HAP-1 (cell line): ENCODE measurements at places on chromosomes 2 and 18.
A peak's percentile ranks its signal among the peaks of the same experiment; 100 is the strongest.

DNA sequence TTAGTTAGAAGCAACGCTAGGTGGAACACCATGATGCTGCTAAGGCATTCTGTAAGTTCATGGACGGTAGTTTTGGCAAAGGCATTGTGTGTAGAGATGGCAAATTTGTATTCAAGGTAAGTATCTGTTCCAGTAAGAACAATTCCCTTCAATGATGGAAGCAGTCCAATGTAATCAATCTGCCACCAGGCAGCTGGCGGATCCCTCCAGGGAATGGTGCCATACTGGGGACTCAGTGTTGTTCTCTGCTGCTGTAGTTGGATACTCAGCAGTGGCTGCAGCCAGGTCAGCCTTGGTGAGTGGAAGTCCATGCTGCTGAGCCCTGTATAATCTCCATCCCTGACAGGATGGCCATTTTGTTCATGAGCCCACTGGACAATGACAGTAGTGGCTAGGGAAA, 62.8 kb downstream of the ARL6IP6 start:
- no peak for DNase-seq

DNA sequence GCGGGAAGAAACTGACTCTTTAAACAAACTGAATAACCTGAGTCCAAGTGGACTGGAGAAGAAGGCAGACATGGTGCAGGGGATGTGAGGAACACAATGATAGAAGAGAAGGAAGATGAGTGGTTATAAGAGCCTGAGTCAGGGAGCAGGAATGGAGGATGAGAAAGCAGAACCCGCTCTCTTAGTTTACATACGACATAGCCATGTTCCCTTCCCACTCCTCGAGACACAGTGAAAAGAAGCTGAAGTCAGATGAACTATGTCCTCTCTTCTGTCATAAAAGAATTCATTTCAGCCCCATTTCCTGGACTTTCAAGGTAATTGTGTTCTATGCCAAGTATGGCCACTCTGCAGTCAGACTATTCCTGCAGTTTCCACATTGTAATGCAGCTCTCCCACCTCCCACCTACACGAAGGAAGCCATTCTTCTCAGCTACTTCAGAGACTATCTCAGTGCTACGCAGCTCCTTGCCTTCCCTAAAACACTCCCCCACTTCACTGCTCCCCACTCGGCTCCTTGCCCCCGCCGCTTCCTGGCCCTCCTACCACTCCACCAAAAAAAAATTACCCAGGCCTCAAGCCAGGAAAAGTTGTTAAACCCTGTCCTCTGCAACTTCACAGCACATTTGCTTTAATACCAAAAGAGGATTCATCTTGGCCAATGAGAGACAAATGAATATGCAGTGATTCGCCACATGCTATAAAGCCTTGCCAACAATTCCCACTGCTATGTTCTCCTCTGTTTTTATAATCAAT, 323.4 kb upstream of the EPHA4 start:
- no peak for DNase-seq

DNA sequence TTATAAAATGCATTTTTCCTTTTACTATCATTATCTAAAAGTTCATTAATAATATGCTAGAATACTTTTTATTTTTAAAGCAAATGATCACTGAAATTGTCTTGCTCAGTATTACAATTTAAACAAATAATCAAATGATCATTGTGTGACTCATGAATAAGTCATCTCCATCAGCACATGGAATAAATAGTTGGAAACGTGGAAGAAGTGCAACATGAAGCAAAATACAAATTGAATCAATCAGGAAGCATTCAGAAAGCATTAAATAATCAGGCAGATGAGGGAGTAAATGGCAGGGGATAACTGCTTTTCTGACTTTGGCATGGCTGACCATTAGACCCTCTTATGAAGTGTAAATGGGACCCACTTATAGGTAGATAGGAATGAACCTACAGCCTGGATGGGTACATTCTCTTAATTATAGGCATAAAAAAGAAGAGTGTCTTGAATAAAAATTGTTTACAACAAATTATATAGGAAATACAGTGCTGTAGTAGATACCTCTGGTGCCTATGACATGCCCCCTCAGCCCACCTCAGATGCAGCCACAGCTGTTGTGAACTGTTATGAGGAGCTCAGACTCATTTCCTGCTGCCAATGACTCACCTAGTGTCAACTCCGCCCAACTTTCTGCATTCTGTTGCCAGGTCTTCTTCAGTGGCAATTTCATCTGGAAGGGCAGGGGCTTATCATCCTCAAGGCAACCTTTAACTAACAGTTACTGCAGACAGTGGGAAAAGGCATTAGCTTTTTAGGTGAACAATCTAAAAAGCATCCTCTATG, 936.0 kb downstream of the TRIB2 start:
- DNase-seq = no peak

DNA sequence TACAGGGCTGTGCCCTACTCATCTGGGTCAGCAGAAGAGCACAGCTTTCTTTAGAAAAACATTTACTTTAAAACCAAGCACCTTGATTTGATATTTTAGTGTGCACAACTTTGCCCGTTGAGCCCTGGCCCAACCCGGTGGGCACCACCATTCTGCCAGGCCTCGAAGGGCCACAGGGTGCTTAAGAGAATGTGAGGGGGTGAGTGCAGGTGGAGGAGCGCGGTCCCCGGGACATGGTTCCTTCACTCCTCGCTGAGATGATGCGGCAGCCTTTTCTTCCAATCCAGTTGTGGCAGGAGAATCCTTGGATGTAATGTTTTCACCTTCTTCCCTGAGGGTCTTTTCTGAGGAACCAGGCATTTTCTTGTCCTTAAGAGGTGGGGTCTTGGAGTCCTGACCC, 119.0 kb downstream of the RPIA start:
- no peak for DNase-seq

DNA sequence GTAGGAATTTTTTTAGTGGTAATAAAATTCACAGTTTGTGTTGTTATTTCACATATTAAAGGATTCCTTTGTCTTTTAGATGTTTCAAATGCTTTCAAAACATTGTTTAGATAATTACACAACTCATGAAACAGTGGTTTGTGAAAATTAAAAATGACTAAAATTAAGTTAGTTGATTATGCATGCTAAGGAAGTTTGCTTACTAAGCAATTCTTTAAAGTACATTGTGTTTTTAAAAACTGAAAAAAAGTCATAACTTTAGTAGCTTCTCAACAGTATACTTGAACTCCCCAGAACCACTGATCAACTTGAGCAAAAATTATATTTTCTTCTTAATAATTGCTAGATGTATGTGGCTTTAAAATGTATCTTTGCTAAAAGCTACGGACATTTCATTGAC, 298.4 kb upstream of the MC4R start:
- DNase-seq = no peak

DNA sequence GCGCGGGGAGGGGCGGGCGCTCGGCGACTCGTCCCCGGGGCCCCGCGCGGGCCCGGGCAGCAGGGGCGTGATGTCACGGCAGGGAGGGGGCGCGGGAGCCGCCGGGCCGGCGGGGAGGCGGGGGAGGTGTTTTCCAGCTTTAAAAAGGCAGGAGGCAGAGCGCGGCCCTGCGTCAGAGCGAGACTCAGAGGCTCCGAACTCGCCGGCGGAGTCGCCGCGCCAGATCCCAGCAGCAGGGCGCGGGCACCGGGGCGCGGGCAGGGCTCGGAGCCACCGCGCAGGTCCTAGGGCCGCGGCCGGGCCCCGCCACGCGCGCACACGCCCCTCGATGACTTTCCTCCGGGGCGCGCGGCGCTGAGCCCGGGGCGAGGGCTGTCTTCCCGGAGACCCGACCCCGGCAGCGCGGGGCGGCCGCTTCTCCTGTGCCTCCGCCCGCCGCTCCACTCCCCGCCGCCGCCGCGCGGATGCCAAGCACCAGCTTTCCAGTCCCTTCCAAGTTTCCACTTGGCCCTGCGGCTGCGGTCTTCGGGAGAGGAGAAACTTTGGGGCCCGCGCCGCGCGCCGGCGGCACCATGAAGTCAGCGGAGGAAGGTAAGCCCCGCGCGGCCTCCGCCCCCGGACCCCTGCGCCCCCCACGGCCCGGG, at the start of gene NFATC1:
Gene NFATC1, plus strand, starts transcription at position 170 of the 644 bp plus-strand sequence. Its CDS starts 295 bp downstream, at position 465.
- peak; percentile 91 for DNase-seq

- DNase-seq = no peak
These were observed 144.8 kb downstream of the RNF152 start for GRCh38 chr18:61748004-61748403.

DNA sequence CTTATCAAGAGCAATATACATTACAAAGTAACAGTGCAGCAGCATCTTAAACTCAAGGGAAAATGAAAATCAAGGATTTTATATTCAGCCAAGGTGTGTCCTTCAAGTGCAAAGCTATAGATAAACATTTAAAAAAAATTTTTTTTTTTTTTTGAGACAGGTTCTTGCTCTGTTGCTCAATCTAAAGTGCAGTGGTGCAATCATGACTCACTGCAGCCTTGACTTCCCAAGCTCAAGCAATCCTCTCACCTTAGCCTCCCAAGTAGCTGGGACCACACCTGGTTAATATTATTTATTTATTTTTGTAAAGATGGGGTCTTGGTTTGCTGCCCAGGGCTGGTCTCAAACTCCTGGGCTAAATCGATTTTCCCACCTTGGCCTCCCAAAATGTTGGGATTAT, 9.0 kb downstream of the CDKL4 start:
- DNase-seq = no peak

DNA sequence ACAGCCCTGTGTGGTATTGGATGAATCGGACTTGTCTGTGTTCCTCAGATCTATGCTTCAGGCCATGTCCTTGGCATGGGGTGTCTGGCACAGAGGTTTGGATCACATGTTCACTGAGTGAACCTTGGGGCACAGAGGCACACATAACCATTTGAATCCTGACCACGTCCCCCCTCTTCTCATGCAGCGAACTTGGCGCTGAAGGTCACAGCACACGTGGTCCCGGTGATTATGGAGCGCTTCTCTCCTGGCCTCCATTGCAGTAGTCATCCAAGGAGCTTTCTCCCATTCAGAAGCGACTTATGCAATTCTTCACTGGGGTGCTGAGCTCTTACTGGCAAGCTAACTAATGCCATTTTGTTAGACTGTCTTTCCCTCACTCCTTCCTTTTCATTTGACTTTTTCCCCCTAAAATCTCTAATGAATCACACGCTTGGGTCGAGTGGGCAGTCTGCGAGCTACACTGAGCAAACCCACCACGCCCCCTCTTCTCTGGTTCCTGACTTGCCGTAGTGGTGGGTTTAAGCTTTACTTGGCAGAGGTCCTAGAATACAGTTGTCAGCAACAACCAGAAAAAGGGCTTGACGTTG, 59.4 kb downstream of the KCNG2 start:
- no peak for DNase-seq

DNA sequence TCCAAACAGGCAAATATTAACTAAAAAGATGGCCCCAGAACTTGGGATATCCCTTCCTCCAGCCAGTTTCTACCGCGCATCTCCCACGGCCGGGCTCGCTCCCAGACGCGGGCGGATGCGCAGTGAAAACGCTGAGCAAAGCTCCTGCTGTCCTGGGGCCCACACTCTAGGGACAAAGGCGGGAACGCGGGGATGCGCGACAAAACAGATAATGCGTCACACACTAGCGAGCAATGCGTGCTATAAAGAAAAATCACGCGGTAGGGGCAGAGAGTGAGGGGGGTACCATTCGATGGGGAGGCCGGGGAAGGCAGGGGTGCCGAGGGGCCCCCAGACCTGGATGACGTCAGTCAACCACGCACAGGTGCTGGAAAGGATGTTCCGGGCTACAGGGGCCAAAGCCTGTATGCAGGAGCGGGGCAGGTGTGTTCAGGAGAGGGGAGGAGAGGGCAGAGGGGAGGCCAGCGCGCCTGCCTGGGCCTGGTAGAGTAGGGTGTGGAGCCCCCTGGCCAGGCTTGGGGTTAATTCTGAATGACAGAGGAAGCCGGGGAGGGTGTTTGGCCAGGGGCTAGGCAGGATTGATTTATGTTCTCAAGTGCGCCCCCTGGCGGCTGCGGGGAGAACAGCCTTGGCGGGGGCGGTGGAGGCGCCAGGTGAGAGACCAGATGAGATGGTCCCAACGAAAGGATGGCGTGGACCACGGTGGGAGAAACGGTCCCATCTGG, 14.9 kb upstream of the ITM2C start:
- DNase-seq = no peak

DNA sequence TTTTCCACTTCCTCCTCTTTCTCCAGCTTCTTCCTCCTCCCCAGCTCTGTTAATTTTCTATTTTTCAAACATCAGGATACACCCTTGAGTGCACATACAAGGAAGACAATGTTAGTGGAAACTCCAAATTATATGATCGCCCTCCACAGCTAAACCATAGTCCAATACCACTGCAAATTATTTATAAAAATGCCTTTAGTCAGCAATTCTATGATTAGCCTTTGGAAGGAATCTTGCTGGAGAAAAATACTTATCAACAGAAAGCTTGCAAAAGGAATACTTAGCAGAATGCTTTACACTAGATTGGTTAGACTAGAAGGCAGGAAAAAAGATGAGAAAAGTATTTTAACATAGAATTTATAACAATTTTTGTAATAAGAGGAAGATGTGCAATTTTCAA, 178.9 kb downstream of the FAM124B start:
- DNase-seq = no peak

GRCh38 chr2:179951680-179952079, 55.4 kb downstream of the CWC22 start:
- DNase-seq = no peak

- no peak for DNase-seq
These were observed 88.4 kb upstream of the RGPD4 start for GRCh38 chr2:107738266-107738665.

DNA sequence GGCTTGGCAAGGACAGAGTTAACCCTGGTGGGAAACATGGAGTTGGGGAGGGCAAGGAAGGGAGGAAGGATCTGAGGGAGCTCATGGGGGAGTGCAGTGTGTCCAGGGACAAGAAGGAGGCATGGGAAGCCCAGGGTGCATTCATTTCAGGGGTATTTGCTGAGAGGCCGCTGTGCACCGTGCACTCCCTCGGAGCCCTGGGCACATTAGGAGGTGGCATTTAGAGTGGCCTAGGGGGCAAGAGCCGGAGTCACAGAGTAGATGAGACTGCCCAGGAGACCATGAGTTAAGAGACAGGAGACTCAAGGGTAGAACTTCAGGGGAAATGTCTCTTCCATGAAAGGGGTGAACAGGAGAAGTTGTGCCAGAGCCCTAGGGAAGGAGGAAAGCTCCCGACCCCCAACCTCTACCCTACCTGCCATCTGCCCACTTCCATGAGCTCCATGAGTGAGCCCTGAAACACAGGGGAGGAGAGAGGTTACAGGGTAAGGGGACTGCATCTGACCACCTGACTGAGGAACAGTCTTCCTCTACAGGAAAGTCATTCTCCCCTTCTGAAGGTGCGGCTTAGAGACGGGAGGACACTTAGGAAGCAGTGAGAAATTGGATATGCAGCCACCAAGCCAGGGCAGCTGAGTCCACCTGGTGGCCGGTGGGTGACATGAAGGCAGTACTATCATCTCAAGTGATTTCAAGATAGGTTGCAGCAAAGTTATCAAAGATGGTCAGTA, 58.5 kb upstream of the COPS8 start:
- DNase-seq = peak; percentile 65

GRCh38 chr2:10918661-10919409, 7.1 kb downstream of the KCNF1 start:
- no peak for DNase-seq

- no peak for DNase-seq
These were observed 184.2 kb downstream of the GLI2 start for GRCh38 chr2:120919771-120920453.

- no peak for DNase-seq
These were observed 21.8 kb downstream of the COLEC12 start for GRCh38 chr18:478681-479080.
